HFFc6 (cell line): ENCODE measurements at places on chromosomes 1 and 21.

- peak; percentile 51 for DNase-seq
These were observed 171.2 kb upstream of the RUNX1 start for GRCh38 chr21:35220301-35220700.

DNA sequence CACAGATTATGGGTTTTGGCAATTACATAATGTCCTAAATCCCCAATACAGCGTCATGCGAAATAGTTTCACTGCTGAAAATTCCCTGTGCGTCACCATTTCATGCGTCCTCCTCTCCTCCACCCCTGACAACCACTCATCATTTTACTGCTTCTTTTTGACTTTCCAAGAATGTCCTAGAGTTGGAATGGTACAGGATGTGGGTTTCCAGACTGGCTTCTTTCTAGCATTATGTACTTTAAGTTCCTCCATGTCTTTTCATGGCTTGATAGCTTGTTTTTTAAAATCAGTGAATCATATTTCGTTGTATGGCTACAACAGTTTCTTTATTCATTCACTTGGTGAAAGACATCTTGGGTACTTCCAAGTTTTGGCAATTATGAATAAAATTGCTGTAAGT, 7.4 kb downstream of the NBPF3 start:
- DNase-seq: no peak

GRCh38 chr1:239644604-239645003, 258.2 kb downstream of the CHRM3 start:
- DNase-seq: no peak

- no peak for DNase-seq
These were observed 321.5 kb upstream of the FAM78B start for GRCh38 chr1:166488327-166488726.

DNA sequence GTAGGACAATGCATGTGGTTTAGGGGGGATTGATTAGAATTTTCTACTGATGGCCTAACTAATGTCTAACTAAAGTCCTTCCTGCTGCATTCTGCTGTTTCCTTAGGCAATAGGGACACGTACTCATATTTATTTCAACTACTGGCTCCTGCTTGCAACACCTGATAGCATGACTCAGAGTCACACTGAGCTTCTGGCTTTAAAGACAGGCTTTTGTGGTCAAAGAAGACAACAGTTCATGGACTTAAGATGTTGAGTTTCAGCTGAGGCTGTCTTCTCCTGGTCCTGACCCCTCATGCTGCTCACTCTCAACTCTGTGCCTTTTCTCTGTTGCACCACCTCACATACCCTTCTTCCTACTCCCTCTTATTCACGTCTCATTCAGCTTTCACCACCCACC, 29.1 kb upstream of the TRABD2B start:
- no peak for DNase-seq

GRCh38 chr1:24771574-24771973, 26.3 kb downstream of the CLIC4 start:
- no peak for DNase-seq

DNA sequence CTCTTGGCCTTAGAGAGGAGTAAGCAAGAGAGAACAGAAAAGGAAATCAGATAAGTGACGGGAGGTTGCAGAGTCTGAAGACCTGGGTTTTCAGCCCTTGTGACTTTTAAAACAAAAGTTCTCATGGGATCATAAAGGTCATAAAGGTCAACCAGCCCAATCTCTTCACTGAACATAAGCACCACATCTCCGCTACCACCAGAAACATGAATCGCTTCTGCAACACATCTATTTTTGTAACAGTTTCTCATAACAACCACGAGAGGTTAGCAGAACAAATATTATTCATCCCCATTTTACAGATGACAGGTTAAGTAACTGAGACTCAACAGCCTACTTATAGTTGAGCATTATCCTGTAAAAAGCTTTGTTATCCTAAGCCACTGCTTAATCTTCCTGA, 5.9 kb downstream of the TRAPPC3 start:
- DNase-seq: no peak

DNA sequence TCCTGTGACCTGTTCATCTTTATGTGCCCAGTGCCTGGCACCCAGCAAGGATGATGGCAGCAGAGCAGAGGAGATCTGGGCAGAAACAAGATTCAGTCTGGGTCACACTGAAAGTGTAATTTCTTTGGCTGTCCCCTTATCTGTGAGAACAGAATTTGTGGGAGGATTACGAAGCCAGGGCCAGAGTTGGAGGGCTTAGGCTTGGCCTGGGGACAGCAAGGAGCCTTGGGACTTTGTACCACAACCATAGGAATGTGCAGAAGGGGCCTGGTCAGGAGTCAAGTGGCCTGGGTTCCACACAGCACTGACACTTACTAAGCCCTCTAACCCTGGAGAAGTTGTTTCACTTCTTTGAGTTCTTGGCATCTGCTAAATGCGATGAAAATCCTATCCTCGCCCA, 12.8 kb downstream of the PMVK start:
- DNase-seq: no peak

DNA sequence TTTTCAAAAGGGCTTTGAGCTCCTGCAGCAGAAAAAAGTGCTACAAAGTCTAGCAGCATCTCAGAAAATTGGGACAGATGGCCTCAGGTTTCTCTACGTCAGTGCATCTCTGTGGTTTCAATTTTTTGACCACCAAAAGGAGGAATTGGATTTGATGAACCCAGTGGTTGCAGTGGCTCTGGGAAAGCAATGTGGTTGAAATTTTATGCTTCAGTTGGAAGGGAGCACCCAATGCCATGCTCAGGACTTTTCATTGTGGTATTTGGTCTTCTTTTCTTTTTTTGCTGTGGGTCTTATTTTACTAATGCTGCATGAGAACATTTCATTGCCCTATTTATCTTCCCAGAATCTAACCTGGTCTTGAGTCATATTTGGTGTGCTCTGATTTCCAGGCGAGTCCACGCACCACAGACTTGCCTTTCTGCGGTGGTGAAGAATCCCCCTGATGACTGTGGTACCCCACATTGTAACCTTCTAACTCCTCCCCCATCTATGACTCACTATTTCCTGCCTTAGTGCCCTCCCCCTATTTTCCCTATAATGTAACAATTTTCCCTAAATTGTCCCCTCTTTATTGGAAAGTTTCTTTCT, 56.7 kb downstream of the S1PR1 start:
- DNase-seq: peak; percentile 54

- no peak for DNase-seq
These were observed 74.6 kb upstream of the IPO9 start for GRCh38 chr1:201754353-201754752.

GRCh38 chr21:21968810-21969209, 970.6 kb downstream of the NCAM2 start:
- DNase-seq: no peak

GRCh38 chr1:93681989-93682412, 364 bp upstream of the BCAR3 start:
- DNase-seq: no peak

DNA sequence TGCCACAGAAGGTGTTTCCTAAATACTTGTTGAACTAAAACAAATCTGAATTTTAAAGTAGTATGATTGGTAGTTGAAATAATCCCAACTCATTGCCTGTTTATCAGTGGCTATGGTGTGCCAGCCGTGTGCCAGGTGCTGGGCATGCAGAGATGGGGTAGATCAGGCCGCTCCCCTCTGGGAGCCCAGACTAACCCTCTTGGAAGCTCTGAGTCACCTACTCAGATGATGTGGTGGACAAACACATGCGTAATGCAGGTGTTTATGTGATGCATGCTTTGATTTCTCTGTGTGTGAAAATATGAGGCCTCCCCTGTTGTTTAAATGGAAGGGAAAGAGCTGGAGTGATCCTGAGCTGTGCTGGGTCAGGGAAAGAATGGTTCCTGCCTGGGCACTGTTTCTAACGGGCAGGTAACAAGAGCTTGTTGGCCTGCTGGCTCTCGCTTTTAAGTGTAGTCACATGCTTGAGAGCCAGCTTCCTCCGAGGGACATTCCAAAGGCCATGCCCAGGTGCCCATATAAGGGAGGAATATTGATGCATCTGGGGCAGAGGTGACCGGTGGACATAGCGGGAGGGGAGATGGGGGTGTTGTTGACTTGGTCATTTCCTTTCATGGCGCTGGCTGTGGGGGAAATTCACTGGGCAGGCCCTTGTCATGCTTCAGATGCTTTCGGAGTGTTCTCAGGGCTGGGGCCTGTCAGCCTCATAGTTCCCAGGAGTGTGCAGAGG, 10.2 kb downstream of the MFN2 start:
- no peak for DNase-seq

GRCh38 chr1:226985839-226986463, 45.9 kb downstream of the COQ8A start:
- DNase-seq: no peak

- no peak for DNase-seq
These were observed 585.4 kb upstream of the PLXNA2 start for GRCh38 chr1:208829595-208829994.
